ENCODE measurements at places on chromosomes 1 and 21. TPM values are rescaled to one million over a fixed set of nuclear protein-coding genes. Genes with fewer than 3 reads are reported as not detected.

Gene SDE2
- total RNA-seq: 28.4 TPM

Gene TBCE
- 29.2 TPM for total RNA-seq

Gene IL24
- total RNA-seq: 6.8 TPM

Gene PLA2G2A
- total RNA-seq: not detected

Gene C1orf53
- 1.3 TPM for total RNA-seq

Gene TSPEAR
- total RNA-seq: not detected
